Activated naive CD4-positive, alpha-beta T cell (primary cell): ENCODE measurements at places on chromosomes 2 and 18.

DNA sequence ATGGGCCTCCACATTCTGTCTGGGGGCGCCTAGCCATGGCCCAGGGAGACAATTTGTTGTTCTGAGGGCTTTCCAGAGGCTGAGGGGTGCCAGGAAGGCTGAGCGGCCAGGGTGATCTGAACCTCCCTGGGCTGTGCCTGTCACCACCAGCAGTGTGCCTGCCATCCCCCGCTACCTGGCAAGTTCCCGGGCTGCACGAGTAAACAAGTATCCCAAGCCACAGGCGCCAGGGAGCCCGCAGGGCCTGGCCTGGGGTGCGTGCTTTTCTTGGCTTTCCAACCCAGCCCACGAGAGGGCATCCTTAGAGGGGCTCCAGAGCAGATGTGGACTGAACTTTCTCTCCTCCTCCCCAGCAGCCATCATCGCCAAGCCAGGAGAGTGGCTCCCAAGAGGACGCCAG is 35.1 kb upstream of the B3GNT7 start:
- no peak for DNase-seq

- DNase-seq: no peak
Observed at GRCh38 chr18:6323319-6323889, 91.3 kb downstream of the L3MBTL4 start.

- no peak for DNase-seq
Observed at GRCh38 chr2:54899576-54900200, 150.6 kb downstream of the RTN4 start.

GRCh38 chr2:47488870-47489584 is 86.1 kb downstream of the MSH2 start:
- no peak for DNase-seq

DNA sequence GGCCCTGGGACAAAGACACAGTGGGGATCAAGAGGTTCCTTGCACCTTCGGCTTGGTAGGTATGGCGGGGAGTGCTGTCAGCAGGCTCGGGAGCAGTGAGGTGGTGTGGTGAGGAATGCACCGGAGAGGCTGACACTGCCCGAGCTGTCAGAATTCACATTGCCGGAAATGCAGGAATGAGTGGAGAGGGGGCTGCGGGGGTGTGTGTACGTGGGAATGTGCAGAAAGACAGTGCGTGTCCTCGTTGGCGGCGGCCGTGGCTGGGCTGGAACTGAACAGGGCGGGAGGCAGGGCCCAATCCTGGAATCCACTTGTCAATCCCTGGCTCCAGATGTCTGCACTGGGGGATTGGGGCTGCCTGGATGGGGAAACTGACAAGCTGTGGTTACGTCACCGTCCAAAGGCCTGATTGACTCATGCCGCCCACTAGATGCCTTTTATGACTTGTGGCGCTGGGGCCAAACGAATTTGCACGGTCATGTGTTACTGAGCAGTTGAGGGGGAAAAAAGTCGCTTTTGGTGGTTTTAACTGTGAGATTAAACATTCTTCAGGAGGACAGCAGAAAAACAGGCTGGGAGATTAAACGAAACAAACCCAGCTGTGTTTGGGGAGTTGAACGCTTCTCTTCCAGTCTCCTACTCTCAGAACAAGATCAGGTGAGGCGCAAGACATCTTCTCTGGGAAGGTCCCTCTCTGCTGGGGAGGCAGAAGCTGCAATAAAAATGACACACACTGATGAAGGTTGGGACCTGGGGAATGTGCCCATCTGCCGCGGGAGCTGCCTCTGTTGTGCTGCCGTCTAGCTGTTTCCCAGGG is 189.4 kb upstream of the GLI2 start:
- DNase-seq: no peak

DNA sequence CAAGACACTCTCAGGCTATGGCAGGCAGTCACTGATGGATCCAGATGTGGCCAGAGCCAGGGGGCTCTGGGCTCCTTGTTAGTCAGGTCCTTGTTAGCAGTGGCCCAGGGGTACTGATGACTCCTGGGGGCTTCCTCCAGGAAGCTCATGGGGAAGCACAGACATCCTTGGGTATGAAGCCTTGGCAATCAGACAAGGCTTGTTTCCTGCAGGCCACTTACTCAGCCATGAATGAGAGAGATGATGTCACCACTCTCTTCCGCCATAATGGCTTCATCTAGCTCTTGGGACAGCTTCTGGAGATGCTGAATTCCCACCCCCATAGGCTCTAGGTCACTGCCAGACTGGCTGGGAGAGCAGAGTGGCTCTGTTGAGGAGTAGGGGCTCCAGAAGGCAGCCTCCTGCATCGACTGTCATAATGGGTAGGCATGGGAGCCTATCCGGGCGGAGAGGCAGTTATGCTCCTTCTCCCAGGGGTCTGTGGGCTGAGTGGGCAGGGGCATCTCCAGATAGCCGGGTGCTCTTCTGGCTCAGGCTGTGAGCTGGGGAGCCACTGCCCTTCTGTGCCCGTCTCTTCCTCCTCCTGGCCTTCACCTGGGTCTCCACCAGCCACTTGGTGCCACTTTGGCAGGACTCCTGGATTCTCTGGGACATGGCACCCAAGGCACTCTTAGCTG is 40.2 kb upstream of the BMPR2 start:
- no peak for DNase-seq

DNA sequence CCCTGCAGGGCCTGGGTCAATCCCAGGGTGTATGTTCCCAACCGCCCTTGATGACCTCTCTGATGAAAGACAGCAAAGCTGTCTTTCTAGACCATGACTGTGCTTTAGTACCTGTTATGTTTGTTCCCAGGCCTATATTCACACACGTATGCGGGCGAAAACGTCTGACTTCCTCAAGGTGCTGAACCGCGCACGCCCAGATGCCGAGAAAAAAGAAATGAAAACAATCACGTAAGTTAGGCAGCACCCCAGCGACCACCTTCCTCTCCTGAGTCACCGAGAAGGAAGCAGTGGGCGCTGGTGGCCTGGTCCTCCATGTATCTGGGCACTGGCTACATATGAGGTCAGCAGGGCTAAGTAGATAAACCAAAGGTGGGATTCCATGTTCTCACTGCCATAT is 11.1 kb upstream of the GPBAR1 start:
- no peak for DNase-seq

DNA sequence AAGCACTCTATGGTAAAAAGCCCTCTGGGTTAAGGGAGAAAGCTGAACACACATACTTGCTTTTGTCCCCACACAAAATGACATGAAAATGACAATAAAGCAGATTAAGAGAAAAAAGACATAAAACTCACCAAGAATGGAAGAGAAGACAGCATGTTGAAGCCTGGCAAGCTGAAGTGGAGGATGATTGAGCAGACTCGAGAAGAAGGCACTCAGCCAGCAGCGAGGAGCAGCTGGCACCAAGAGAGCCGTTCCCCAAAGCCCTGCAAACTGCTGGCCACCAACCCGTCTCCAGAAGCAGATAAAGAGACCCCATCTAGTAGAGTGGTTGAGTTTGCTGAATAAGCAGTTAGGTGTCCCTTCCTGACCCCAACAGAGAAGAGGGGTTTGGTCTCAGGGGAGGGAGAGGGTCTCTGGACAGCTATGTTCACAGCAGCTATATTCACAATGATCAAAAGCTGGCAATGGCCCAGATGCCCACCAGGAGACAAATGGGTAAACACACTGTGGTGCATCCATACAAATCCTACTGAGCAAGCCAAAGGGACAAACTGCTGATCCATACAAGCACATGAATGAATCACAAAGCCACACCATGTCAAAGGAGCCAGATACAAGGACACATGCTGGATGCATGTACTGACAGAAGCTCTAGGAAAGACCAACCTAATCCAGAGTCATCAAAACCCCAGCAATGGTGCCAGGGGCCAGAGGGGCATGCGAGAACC is 36.9 kb downstream of the FAM168B start:
- no peak for DNase-seq

DNA sequence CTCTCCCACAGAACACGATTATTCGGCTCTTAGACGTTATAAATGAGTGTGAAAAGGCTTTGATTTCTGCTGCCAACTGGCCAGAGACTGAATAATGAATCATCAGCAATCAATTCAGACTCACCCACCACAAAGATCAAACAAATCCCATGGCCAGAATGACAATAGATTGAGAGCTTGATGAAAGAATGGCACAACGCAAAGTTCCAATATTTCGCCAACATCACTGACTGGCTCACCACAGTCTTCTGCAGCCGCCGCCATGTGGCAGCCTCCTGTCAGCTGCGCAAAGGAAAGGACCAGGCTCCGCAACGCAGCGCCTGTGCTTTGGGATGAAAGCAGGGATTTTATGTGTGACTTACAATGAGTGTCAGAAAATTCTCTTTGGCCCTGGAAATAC is 104.4 kb upstream of the SOX11 start:
- no peak for DNase-seq
